ENCODE measurements at places on chromosomes 2 and 18.

DNA sequence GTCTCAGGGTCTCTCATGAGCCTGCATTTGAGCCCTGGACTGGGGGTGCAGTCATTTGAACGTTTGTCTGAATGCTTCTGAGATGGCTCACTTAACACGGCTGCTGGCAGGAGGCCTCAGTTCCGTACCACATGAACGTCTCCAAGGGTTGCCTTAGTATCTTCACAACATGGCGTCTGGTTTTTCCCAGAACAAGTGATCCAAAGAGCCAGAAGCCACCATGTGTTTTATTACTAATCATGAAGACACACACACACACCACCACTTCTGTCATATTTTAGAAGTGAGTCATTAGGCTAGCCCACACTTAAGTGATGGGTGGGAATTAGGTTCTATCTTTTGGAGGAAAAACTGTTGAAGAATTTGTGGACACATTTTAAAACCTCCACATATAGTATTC, 15.0 kb upstream of the MYO1B start:
- DNase-seq: no peak

- DNase-seq: no peak
Observed at GRCh38 chr2:72917877-72918553, 696 bp downstream of the EMX1 start.

DNA sequence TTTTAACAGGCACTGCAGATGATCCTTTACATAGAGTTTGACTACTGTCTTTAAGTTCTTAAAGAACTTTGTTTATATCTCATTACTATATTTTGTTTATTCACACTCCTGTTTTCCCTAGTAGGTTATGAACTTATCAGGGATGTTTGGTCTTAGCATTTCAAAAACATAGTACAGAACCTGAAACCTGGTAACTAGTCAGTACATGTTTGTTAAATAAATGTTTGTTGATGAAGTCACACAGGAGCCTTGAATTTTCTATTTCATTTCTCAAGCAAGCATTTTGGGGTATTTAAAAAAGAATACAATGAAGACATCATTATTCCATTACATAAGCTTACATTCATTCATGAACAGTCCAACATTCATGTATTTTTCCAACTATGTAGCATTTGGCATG, 280.3 kb upstream of the ZSWIM2 start:
- DNase-seq: no peak

DNA sequence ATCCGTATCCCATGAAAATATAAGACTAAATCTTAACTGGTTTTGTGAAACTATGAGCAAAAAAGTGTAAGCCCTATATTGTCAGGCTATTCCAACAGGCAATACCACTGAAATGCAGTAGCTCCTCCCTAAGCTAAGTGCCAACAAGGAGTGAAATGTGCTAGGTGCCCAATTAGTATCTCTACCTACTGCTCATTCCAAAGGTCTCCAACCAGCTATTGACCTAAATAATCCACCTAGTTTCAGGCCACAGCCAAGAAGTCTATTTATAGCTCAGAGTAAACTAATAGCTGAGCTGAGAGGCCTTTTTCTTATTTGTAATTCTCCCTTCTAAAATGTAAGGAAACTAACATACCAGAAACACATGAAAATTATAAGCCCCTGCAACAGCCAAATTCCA, 482.2 kb downstream of the DCC start:
- no peak for DNase-seq

DNA sequence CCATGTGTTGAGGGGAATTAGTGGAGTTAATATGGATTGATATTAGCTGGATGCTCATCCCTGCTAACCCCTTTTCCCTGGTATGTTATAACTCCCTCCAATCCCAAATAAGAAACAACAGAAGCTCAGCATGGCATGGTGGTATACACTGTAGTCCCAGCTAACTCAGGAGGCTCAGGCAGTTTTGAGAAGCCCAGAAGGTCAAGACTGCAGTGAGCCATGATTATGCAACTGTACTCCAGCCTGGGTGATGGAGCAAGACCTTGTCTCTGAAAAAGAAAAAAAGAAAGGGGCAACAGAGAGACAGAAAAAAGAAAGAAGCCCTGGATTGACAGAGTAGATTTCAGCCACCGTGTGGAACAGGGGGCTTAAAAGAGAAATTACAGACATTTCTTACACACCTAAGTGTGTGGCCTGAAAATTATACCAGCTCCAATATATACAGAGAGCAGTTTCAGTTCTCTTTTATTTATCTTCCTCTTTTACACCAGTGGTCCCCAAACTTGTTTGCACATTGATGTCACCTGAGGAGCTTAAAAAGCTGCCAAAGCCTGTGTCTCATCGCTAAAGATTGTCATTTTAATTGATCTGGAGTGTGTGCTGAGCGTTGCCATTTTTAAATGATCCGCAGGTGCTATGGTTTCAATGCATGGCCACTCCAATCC, 203.6 kb downstream of the UBE2E3 start:
- no peak for DNase-seq

DNA sequence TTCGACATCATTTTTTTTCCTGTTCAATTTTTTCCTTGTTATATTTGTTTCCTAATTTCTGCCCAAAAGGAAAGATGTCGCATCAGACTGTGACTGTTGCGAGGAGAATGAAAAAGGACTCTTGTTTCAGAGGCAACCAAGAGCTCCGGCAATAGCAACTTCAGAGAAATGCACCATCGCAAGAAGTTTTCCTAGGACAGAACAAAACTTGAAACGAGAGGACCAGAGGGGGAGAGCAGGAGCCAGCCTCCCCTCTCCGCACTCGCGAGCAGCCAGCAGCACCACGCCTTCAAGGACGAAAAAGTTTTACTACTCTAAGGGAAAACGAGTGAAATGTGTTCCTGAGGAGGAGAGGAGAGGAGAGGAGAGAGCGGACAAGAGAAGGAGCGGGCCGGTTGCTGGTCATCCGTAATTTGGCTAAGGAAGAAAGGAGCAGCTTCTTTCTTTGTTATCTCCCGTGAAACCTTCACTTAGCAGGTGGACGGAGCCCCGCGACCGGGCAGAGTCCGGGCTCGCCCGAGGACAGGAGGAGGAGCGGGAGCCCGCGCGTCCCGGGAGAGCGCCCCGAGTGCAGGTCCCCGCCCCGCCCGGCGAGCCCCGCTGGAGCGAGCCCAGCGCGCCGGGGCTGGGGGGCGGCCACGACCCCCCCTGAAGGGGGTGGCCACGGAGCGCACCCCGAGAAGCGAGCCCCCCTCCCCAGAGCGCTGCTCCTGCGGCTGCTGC, 744 bp downstream of the POU3F3 start:
- DNase-seq: no peak

DNA sequence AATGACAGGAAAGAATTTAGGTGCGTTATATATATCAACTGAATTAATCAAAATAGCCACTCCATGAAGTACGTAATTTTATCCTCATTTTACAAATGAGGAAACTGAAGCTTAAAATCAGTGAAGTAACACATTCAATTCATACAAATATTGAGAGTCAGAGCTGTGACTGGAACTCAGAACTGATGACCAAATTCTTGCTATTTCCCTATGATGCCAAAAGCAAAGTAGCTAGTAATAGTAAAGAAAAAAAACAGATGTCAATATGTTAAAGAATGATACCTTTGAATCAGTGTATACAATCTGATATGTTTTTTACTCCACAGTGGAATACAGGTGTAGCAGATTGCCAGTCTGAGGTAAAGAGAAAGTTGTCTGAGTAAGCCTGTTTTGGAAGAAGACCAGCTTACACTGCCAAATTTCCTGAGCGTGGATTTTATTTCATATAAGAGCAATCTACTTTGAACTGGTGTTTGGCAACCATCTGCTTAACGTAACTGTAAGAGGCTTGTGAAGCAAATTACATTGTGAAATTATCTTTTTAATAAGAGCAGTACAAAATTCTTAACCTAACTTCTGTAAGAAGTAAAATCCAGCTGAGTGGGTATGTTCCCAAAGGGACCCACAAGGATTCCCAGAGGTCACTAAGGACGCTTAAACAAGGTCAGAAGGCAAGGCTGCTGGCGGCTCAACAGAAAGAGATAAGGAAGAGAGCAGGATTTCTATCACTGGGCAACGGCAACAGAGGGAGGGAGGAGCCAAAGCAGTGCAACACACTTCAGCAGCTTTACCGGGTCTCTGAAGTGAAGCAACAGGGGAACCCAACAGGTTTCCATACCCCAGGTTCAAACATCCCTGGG, 85.6 kb downstream of the IKZF2 start:
- no peak for DNase-seq

DNA sequence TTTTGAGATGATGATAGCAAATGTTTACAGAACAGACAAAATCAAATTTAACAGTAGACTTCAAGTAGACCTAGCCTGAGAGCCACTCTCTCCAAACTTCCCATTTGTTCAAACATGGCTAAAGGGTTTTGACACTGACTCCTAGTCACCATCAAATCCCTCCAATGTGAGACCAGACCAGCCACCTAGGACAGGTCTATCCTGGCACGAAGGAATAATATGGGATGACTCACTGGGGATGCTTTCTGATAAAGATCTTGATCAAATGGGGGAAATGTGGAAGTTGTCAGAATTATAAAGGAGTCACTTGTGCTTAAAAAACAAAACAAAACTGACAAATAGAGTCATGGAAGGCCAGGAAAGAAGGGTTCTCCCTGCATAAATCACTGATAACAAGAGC, 95.7 kb downstream of the EDAR start:
- DNase-seq: no peak

DNA sequence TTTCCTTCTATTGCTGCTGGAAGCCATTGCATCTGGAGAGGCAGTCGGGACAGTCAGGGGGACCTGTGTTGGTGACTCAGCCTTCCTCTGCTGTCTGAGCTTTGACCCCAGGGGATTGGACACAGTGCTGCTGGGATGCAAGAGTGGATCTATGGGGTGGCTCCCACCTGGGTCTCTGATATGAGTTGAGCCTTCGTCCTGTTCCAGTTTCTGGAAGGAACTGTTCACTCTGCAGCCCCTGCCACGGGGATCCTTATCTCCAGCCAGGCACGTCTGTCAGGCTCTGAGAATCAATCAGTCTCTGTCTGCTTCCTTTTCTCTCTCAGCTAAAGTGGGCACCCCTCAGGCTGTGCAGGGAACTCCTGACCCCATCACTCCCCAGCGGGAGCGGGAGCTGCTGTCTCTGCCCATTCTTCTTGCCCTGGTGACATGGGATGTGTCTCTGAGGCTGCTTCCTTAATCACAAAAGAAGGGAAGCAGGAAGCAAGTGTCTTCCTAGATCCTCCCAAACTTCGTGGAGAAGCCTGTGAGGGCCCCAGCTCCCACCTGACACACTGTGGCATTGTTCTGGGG, 51.7 kb downstream of the ARHGAP28 start:
- no peak for DNase-seq

DNA sequence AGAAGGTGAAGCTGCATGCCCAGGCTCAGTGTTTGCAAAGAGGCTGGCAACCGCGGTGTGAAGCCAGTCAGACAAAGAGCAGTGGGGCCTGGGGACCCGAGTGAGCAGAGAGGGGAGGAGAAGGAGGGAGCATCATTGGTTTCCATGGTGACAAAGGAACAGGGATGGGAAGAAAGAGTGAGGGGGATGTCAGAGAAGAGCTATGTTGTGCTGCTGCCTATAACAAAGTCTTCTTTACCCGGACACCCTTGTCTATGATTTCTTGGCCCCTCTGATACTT, 14.5 kb downstream of the TMEM247 start:
- DNase-seq: no peak

GRCh38 chr2:197124639-197125390, 185.8 kb downstream of the ANKRD44 start:
- DNase-seq: no peak

GRCh38 chr18:12998332-12999060, 7.3 kb downstream of the CEP192 start:
- no peak for DNase-seq

- no peak for DNase-seq
Observed at GRCh38 chr18:79367989-79368388, 27.7 kb upstream of the NFATC1 start.

- DNase-seq: no peak
Observed at GRCh38 chr2:232588031-232588430, 37.5 kb downstream of the EIF4E2 start.

GRCh38 chr2:208189810-208190503, at the start of gene C2orf80:
C2orf80 (minus strand) TSS chr2:208190030; CDS start chr2:208186986, 3,044 bp downstream.
- DNase-seq: no peak

GRCh38 chr2:88180605-88181240, 10.6 kb downstream of the THNSL2 start:
- no peak for DNase-seq

DNA sequence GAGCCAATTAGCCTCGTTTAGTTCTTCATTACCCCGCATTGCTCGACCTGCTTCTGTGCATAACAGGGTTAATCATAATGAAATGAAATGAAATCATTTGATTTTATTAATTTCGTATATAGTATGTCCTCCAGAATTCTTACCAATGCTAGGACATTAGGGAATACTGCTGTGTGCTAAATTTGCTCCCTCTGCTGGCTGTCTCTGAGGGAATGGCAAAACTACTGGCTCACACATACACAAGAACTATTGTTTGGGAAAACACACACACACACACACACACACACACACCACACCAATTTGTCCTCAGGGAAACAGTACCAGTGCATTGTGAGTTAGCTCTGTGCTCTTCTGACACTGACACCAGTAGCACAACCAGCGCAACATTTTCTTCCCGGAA, 273.3 kb upstream of the TCF4 start:
- no peak for DNase-seq

GRCh38 chr2:43343573-43344304, 117.3 kb upstream of the ZFP36L2 start:
- no peak for DNase-seq

DNA sequence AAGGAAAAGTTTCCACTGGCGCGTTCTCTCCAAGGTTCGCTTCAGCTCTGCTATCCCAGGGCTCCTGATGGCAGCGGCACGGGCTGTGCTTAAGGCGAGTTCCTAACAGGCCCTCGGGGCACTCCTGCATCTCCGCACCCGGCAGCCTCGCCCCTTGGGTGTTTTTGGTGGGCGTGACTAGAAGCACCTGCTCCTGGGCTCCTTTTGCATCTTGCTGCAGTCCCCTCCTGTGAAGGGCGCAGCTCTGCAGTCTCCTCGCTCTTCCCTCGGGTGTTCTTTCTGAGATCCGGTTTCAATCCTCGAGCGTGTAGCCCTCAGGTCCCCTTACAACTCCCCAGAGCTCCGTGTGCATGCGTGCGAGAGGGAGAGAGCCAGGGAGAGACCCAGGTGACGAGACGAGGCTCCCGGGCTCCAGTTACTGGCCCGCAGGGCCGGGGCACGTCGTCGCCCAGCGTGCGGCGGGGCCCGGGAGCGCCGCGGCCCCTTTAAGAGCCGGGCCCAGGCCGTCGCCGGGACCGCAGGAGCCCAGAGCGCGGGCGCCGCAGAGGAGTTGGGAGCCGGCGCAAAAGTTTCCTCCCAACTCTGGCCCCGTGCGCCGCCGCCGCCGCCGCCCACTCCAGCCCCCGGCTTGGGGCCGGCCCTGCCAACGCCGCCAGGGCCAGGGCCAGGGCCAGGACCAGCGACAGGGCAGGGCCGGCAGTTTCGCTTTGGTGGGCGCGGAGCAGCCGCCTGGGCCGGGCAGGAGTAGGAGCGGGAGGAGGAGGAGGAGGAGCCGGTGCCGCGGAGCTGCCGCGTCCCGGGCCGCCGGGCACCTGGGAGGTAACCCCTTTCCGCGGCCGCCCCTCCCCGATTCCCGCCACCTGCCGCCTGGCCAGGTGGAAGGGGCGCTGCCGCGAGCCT, at the start of gene PARD3B:
PARD3B (plus strand) TSS at position 515 of the 900 bp plus-strand sequence. CDS start 525 bp downstream, outside the sequence.
- no peak for DNase-seq

Data from CD4-positive, alpha-beta T cell treated with Interleukin-15 for 4 hours (primary cell).